AG04450 (cell line): ENCODE measurements at places on chromosomes 1 and 21. TPM values are rescaled to one million over a fixed set of nuclear protein-coding genes. Genes with fewer than 3 reads are reported as not detected.

TDRD5 gene
- not detected in 2 replicates for polyA plus RNA-seq

KANK4 gene
- not detected in 2 replicates for polyA plus RNA-seq

CFHR3 gene
- polyA plus RNA-seq, result not detected in 2 replicates

GRCh38 chr1:49059087-49059486, 282.4 kb upstream of the BEND5 start:
- DNase-seq, result no peak

- no peak for DNase-seq
Measured at GRCh38 chr1:172513479-172513878, 19.5 kb upstream of the SUCO start.

- DNase-seq, result peak; percentile 65
Measured at GRCh38 chr1:204431310-204432184, 19.9 kb upstream of the PPP1R15B start.

DNA sequence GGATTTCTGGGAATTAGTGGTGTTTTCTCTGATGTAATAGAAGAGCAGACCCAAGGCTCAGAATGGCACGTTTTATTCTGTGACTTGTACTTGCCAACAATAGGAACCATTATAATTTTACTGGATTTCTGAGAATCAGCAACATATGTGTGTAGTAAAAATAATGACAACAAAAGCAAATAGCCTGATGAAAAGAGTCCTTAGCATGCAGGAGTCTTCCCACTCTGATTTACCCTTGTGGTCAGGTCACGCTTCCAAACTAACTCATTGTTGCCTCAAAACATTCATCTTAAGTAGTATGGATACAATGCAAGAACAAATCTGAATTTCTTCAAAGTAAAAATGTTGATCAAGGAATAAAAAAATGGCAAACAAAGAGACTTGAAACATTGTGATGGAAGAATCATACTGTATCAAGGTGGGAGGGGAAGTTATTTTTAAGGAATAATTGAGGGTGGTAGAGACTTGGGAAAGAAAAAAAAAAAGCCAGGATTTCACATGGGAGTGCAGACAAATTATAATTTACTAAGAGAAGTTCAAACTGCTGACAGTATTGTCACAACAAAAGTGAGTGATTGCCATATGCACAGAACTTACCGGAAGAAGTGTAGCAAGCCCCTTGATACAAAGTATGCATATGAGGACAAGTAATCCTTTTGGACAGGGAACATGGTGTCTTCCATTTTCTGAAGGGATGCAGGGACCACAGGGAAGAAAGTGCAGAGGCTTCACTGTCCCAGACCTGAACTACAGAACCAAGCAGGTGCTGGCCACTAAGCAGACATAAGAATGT, 31.2 kb upstream of the RGL1 start:
- no peak for DNase-seq

- DNase-seq, result no peak
Measured at GRCh38 chr21:31988492-31989290, 115.9 kb downstream of the HUNK start.

- no peak for DNase-seq
Measured at GRCh38 chr1:65208563-65208973, 60.6 kb downstream of the AK4 start.
